ENCODE measurements at places on chromosomes 5 and 9.

GRCh38 chr5:177531209-177531940, 14.6 kb upstream of the DDX41 start:
- no peak for DNase-seq

GRCh38 chr5:54390015-54390414, 65.5 kb upstream of the HSPB3 start:
- DNase-seq = no peak

GRCh38 chr5:997001-997474, 11.6 kb upstream of the NKD2 start:
- DNase-seq = no peak

GRCh38 chr9:89604729-89605464, at the start of gene GADD45G:
TSS of gene GADD45G (plus strand) at chr9:89605012. CDS start at chr9:89605122, 110 bp downstream.
- DNase-seq = peak; percentile 75

GRCh38 chr5:42366051-42366450, 57.2 kb upstream of the GHR start:
- no peak for DNase-seq

DNA sequence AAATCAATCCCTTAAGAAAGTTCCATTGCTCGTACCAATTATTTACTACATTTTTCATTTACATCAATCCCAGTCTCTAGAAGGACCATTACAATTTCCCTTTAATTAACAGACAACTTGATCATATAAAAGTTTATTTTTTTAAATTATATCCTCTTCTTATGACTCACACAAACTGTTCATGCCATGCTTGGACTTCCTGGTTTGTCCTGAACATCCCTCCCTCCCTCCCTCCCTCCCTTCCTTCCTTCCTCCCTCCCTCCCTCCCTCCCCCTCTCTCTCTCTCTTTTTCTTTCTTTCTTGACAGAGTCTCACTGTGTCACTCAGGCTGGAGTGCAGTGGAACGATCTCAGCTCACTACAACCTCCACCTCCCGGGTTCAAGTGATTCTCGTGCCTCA, 11.6 kb upstream of the CLTB start:
- no peak for DNase-seq

- no peak for DNase-seq
These were observed 70.3 kb downstream of the MAP1B start for GRCh38 chr5:72177538-72177937.

Measured in T-helper 1 cell (primary cell).